Right atrium auricular region (tissue), 2 donors: ENCODE measurements at places on chromosomes 11 and 22.

- peak; percentile 86 for DNase-seq
Observed at GRCh38 chr22:45548991-45549761, 46.5 kb downstream of the FBLN1 start.

DNA sequence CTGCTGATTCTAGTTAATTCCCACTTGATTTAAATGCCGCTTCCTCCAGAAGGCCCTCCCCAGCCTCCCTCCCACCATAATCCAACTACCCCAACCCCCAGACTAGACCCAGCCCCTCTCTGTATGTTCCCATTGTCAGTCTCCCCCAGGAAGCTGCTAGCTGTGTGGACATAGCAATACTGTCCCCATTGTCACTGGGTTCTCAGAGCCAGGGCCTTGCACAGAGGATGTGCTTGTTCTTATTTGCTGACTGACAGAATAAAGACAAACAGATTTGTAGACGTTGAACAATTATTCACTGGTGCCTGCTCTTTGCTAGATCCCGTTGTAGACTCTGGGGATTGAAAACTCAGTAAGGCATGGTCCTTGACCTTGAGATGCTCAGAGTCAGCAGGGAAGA, 45.7 kb upstream of the NAV2 start:
- no peak for DNase-seq

- DNase-seq: no peak
Observed at GRCh38 chr11:66188580-66188979, 79.9 kb upstream of the RAB1B start.

GRCh38 chr11:124108156-124108555, 7.1 kb upstream of the VWA5A start:
- no peak for DNase-seq

DNA sequence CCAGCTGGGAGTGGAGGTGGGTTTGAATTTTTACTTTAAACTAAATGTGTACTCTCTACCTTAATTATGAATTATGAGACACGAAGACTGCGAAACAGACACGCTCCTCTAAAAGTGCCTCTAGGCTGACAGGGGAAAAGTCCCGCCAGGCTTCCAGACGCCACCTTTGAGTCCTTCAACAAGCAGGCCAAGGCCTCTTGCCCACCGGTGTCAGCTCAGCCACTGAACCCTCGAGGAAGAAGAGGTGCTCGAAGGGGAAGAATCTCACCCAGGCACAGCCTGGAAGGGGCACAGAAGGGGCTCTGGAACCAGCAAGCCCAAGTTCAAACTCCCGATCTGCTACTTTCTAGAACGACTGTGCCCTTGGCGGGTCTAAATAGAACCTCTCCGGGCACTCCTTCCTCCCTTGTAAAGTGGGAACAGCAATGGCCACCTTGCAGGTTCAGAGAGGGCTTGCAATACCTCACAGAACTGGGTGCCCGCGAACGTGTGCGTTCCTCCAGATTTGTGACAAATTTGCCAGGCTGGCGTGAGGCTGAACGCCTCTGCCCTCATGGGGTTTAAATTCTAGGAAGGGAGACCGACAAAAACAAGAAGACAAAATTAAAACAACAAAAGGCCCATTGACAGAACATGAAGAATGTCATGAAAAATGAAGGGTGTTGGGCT, 158.5 kb upstream of the GRK3 start:
- no peak for DNase-seq

- no peak for DNase-seq
Observed at GRCh38 chr22:18056807-18057474, 20.8 kb upstream of the PEX26 start.

- no peak for DNase-seq
Observed at GRCh38 chr11:32829157-32829679, 509 bp upstream of the PRRG4 start.

- DNase-seq: no peak
Observed at GRCh38 chr11:19819148-19819547, 106.5 kb downstream of the NAV2 start.

DNA sequence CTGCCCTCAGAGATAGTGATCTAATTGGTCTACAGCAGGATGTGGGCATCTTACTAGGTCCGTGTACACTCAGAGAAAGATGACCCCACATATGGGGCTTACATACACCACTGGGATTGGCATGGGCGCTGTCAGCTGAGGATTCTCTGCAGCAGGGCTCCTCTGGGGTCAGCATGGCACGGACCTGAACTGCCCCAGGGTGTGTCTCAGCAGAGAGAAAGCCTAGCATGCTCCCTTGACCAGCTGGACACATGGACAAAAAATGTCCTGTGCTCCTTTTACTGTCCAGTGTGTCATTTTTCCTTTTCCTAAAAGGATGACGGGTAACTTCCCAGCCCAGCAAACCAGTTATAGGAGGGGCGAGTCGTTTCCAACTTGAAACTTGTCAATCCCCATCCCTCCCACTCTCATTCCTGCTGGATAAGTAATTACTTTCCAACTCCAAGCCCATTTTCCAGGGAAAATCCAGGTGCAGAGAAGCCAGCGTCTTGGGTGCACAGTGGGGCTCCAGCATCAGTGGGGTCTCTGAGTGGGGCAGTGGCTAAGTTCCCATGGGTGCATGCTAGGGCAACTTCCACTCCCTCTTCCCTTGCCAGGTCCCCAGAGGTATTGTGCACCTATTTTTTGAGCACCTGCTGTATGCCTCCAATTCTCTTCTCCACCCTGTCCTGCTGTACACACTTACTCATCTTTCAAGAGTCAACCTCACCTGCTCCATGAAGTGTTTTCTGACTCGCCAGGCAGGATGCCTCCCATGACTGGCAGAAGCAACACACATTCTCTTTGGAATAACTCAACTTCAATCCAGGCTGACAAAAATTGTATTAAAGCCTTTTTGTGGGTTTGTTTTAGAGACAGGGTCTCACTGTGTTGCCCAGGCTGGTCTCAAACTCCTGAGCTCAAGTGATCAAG, 5.0 kb downstream of the VSTM5 start:
- DNase-seq: no peak

GRCh38 chr22:45398214-45398613, 15.2 kb downstream of the SMC1B start:
- DNase-seq: no peak

- peak; percentile 92 for DNase-seq
Observed at GRCh38 chr11:1335811-1336761, 26.7 kb upstream of the TOLLIP start.

DNA sequence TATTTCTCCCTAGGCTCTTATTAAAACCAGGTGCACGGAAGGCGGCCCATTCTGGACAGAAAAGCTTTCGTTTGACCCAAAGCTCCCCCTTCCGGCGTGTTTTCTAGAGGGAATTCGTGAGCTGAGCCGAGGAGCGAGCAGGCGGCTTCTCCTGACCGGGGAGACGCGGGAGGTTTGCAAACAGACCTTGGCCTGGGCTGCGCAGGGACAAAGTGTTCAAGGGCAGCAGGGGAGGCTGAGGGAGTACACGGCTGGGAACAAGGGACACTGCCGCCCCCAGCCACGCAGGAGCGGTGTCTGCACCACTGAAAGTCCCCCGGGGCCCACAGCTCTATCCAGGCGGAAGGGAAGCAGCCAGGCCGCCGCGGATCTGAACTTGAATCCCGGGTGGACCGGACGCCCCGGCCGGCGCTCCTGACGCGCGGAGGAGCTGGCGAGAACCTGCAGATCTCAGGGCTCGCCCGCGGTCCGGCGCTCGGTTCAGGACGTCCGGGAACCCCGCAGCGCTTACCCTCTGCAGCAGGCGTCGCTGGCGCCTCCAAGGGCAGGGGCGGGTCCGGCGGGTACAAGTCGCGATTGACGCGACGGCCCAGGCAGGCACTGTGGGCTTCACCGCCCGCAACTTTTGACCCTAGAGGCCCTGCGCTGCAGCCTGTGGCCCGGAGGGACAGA, 101.9 kb downstream of the WT1 start:
- peak; percentile 73 for DNase-seq

DNA sequence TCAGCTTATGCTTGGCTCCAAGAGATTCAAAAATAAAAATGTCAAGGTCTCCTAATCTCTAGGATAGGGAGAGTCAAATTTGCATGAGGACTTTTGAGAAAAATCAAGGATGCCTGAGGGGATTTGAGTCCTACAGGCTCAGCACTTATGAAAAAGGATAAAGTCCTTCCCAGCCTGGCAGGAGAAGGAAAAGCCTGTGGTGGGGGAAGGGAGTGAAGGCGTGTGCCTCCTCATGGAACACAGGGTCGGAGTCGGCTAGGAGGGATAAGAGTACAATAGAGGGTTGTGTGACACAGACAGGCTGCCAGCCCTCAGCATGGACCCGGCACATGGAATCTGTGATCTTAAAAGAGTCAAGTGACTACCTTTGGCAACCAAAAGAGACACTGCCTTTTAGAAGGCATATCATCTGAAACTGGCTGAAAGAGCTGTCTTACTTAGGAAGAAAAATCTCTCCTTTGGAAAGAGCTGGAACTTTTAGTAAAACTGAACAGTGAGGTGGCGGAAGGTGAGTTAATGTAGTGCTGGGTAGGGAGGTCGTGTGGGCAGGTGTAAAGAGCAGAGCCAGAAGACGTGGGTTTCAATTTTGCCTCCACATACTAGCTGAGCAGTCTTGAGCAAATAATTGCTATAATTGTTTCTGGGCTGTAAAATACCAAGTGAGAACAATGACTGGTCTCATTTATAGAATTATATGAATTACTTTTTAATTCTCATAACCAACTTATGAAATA, 58.8 kb upstream of the RDX start:
- peak; percentile 53 for DNase-seq

DNA sequence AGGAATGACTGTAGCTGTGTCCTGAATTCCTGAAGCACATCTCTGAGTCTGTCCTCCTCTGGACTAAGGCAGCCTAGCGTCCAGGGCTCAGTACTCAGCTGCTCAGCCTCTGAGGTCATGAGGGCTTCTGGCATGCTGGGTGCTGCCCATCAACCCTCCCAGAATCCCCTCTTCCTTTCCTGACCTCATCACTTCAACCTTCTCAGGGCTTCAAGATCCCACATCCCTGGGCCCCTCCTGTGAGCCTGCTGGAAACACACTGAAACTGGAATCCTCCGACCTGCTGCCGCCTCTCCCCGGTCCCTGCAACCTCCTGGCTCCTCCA, 803 bp downstream of the KRTAP5-8 start:
- peak; percentile 38 for DNase-seq

GRCh38 chr22:38264322-38264843, 8.4 kb downstream of the TMEM184B start:
- DNase-seq: no peak

DNA sequence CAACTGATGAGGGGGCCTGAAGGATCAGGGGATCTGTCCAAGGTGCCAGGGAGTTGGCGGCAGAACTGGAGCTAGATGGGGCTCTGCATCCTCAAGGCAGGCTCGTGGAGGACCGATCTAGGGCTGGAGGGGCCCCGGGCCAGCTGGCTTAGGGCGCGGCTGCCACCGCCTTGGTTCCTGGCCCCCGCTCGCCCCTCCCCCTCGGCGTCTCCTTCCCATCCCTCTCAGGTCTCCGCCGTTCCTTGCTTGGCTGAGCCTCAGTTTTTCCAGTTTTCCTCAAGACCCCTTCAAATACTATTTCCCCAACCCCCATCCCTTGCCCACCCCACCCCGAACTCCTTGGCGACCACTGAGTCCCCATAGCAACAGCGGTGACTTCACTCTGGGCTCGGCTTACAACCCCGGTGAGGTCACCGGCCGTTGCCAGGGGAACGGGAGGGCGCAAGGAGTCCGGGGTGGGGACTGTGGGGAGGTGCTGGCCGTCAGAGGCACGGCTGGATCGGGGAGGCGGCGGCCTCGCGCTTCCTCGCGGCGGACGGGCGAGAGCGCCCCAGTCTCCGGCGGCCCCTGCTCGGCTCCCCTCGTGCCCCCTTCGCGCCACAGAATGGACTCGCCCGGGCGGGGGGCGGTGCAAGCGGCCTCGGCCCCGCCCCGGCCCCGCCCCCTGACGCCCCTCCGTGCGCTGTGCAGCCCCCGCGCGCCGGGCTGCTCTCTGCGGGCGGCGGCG, 7.5 kb downstream of the FREY1 start:
- peak; percentile 82 for DNase-seq

DNA sequence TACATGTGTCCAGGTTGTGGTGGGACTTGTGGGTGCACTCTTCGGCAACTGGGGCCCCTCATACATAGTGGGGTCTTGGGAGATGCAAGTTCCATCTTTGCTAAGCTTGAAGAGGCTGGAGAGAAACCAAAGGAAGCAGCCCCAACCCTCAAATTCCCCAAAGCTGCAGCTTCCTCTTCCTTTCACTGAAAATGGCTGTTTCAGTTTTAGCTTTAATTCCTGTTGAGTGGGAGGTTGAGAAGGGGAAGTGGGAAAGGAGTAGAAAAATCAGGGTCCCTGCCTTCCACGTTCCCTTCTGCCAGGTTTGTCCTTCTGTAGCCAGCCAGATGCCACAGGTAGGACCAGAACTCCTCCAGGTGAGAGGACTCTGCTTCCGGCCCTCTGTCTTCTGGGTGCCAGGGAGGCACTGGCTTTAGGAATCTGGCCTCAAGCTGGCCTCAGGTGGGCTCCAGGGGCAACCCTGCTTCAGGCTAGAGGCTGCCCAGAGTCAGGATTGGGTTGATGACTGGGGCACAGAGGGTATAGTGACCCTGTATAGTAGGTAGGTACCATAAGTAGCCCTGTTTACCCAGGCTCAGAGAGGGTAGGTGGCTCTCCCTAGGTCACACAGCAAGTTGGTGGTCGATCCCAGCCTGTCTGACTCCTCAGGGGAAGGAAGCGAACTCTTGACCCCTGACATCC, 16.2 kb downstream of the P2RY6 start:
- no peak for DNase-seq

DNA sequence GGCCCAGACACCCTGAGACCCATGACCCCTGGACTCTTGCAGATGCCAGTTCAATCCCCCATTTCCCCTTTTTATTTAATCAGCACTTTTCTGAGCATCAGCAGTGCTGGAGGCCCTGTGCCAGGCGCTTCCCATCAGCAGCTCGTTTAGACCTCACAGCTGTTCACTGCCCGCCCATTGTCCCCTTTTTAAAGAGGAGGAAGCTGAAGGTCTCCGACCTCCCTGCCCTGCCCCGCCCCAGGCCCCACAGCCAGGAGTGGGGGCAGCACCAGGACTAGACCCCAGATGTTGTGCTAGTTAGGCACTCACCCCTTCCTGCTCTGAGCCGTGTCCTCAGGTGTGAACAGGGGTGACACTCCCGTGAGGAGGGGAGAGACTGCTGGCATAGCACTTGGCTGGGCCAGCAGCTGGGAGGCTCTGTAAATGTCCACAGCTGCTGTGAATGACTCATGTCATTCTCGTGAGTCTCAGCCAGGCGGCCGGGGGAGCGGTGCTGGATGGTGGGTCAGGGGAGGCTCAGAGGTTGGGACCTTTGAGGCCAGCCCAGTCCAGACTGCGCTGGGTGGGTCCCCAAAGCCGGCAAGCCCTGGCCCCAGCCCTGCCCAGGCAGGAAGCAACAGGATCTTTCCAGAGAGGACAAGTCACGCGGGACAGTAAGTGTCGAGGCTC, 19.9 kb downstream of the EMID1 start:
- peak; percentile 73 for DNase-seq

- DNase-seq: no peak
Observed at GRCh38 chr22:43533156-43533530, 121.3 kb downstream of the MPPED1 start.

GRCh38 chr11:65699306-65699705, 12.7 kb upstream of the KAT5 start:
- DNase-seq: no peak
